Psoas muscle (tissue), 8 donors: ENCODE measurements at places on chromosomes 11 and 22.

DNA sequence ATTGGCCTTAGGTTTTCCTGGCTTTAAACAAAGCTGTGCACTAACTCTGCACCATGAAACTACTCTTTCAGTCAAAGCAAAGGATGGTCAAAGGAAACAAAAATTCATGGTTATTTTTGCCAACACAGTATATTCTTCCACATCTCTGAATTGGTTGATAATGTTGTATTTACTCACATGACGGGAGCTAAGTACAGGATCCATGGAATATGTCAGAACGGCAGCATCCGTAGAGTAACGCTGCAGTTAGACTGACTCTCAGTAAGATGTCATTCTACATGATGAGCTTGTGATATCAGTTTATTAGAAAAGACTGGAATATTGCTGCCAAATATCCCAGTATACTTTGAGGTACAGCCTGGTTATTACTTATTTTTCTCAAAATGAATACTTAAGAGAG, 172.1 kb downstream of the PGR start:
- DNase-seq = no peak

DNA sequence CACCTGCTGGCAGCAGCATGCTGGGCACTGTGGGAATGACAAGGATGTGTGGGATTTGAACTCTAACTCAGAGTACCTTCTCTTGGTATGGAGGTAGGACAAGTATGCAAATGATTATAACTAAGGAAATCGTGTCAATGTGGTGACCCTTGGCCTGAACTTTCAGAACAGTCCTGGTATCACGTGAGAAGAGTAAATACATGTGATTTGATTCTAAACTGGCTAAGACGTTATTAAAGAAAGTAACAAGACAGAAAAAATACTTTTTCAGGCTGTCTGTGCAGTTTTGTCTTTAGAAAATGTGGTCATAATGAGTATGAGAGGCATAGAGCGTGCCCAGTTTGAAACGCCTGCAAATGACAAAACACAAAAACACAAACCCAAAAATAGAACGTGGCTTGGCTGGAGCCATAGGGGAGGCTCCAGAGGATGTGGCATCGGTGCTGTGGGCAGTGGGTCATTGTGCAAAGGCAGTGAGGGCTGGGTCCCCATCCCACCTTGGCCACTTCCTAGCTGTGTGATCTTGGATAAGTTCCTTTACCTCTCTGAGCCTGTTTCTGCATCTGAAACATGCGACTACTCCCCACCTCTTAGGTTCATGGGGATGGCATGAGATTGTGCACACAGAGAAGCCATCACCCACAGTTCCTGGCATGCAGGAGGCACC, 18.4 kb upstream of the IL2RB start:
- DNase-seq = no peak

DNA sequence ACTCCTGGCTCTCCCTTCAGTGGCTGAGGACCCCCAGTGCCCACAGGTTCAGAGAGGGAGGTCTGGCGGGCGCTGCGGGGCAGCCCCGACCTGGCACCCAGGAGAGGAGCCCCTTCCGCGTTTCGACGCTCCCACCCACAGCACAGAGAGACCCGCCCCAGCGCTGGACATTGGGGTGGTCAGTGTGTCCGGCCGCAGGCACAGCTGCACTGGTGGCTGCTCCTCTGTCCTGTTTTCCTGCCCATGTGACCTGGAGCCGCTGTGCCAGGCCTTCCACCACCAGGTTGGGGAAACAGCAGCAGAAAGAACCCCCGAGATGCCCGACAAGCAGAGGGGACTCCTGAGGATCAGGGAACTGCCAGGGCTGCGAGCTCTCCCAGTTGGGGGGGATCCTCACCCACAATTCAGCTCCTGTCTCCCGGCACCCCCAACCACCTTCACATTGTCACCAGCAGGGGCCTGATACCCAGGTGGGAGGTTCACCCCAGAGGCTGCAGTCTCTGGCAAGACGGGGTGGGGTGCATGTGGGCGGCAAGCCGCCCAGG, 13.6 kb downstream of the KRTAP5-5 start:
- DNase-seq = no peak

DNA sequence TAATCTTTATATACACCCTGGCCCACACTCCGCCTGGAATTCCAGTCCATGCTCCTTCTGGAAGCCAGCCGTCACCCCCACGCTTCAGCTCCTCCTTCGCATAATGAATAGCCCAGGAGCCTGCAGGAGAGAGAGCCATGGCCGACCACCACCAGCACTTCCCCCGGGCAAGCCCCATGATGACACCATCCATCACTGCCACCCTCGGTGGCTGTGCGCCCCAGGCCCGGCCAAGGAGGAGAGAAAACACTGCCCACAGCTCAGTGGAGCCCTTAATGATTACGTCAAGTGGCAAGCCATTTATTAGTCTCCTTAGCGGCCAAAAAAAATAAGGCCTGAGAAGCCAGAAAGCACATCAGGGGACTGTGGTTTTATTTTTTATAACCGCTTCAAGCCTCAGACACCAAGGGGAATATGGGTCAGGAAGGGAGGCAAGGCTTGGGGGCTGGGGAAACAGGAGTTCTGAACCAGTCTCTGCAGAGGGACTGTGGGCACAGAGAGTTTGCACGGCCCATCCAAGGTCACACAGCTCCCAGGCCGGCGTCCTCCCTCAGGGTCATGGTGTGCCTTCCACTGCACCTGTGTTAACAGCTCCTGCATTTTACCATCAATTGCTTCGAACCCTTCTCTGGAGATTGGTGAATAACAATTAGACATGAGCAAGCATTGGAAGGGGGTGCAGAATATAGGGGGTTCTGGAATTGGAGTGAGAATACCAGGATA, 134.3 kb downstream of the MN1 start:
- no peak for DNase-seq

DNA sequence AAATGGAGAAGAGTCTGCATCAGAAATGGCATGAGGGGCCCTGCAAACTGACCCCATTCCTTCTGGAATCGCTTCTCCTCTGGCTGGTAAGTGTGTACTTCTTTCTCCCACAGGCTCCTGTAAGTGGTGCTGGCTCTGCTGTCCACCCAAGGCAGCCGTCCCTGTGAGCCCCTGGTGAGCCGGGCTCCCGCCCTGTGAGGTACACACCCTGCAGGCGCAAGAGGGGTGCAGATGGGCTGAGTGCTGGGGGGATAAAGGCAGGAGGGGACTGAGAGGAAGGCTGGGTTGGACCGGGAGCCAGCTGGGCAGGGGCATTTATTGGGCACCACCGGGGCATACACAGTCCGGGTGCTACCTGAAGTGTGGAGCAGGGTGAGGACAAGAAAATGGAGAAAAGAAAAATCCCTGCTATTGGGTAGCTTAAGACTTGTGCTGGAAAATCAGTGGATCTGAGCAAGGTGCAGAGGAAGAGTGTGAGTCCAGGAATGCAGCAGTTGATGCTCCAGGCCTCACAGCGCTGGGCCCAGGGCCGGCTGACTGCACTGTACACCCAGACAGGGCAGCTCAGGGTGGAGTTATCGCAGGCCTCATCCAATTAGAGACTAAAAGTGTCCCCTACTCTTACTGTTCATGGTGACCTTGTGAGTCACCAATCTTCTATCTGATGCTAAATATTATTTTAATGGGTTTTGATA, 455.1 kb upstream of the B3GAT1 start:
- no peak for DNase-seq

DNA sequence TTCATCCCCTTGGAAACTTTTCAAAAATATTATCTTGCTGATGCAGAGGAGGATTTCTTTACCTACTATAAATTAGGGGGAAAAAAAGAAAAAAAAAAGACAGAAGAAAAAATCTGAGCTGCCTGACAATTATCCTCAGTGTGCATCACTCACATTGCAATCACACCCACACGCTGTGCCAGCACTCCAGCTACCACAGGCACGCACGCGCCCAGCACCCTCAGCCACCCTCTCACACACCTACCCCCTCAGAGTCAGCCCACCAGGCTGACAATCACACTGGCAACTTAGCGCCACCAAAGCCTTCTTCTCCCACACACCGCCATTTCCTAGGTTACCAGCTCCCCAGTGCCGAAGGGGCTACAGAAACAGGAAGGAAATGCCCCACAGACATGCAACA, 236.1 kb downstream of the KCNA4 start:
- DNase-seq = no peak

- DNase-seq = no peak
These were observed 71.8 kb downstream of the UBASH3B start for GRCh38 chr11:122727101-122727929.

- no peak for DNase-seq
These were observed 3.9 kb upstream of the DPP3 start for GRCh38 chr11:66476173-66476840.

GRCh38 chr11:8533332-8533731, 60.7 kb downstream of the STK33 start:
- DNase-seq = no peak

DNA sequence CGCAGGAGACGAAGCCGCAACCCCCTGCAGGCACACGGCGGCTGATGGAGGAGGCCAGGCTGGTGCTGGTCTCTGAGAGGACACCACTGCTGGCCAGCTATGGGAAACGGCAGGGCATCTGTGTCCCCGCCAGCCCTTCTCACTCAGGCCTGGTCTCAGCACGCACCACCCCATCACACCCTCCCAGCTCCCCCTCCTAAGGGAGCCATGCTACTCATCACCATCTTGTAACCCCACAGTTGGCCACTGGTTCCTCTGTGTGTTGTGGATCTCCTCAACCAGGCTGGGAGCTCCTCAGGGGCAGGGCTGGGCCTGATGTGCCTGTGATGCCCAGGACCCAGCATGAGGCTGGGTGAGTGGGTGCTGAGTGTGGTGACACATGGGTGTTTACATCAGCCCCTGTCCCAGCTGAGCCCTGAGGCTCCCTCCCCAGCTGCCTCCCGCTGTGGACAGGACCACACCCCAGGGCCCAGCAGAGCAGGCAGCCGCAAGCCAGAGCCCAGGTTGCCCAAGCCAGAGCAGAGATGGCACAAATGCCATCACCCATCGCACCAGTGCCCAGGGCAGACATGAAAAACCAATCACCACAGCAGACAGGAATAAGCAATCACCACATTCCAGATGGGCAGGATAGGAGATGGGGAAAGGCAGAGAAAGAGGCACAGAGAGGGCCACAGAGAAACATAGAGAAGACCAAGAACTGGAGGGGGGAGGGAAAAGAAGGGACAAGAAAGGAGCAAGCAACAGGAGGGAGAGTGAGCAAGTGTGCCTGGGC, 8.2 kb downstream of the ARVCF start:
- no peak for DNase-seq

DNA sequence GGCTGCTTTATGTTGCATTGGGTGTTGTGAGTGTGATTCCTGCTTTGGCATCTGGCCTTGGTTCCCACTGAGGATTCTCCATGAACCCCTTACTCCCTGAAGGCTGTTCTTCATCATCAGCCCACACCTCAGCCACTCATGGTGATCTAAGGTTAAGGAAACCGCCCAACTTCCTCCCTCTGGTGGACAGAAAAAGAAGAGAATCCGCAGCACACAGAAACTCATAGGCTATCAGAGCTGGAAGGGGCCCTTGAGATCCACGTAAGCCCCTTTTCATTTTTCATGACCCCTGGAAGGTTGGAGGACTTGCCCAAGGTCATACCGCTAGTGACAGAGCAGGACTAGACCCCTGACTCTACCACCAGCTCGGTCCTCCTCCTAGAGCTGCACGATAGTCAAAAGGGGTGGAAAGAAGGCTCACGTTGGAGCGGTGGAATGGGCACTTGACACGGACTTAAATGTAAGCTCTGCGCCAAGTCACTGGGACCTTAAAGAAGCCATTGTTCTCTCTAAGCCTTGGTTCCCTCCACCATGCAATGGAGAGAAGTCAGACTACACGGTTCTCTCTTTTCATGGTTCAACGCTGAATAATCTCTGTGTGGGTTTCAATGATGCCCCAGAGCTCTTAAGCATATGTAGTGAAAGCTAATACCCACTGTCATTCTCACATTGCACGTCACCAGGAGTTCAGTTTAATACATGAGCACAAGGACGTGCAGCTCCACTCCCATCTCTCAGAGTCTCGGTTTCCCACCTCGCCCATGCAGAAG, 83.6 kb upstream of the CRTAM start:
- DNase-seq = no peak

DNA sequence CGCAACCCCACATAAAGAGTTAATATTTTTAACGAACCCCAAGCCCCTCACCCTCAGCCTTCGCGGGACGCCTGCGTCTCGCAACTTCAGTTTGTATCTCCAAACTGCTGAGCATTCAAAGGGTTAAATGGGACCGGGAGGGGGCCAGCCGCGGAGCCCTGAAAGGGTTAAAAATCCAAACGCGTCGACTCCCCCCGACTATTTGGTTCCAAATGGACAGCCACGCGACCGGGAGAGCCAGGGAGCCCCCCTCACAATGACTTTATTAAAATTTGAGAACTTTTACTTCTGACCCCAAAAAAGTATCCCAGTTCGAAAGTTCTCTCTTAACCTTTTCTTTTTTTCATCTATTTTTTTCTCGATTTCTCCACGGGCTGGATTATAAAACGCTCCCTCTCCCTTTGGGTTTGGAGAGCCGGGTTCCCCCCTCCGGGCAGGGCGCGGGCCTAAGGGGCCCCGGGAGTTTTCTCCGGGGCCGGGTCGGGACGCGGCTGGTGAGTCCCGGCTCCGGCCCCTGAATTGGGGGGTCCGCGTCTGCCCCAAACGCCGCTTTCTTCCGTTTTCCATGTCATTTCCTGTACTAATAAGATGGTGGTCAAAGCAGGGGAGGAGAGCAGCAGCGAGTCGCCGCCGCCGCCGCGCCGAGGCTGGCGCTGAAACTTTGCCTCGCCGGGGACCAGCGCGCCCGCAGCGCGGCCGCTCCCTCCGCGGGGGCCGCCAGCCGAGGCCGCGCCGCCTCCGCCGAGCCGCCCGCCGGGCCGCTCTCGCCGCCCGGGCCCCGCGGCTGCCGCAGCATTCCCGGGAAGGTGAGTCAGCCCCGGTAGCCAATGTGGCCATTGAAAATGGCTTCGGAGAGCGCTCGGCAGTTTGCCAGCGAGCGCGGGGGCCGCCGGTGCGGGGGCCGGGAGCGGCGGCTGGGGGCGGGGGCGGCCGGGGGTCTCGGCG, at the start of gene PRDM11:
PRDM11 (plus strand) TSS at position 568 of the 945 bp plus-strand sequence. CDS start 35,128 bp downstream, outside the sequence.
- DNase-seq = peak; percentile 87

DNA sequence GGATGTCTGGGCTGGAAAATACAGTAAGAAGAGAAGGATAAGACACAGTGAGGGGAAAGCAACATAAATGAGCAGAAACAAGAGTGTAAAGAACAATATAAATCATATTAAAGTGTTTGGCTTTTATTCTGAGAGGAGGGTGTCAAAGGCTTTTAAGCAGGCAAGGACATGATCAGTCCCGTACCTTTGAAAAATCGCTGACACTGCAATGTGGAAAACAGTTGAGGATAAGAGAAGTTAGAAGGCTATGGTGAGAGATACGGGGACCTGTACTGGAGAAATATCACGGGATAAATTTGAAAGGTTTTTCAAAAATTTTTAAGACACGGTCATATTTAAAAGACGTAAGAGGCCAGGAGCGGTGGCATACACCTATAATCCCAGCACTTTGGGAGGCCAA, 30.3 kb downstream of the CDON start:
- DNase-seq = no peak

- DNase-seq = no peak
These were observed 16.2 kb upstream of the CWF19L2 start for GRCh38 chr11:107473792-107474191.

DNA sequence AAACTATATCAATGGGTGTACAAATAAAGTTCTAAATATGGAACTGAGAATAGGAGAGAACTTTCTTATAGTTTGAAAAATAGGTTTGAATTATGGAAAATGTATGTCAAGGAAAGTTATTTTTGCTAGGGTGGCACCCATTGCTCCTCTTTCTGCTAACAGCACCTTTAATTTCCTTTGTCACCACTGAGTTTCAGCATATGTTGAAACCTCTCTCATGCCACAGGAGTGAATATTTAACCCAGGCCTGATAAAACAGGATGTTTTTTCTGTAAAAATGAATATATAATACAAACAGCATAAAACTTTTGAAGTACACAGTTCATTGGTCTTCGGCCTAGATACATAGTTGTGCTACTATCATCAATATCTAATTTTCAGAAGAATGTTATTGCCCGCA, 385.5 kb upstream of the ANO5 start:
- no peak for DNase-seq

- DNase-seq = no peak
These were observed 82.7 kb downstream of the RPL27A start for GRCh38 chr11:8765294-8765693.
